Stimulated activated CD8-positive, alpha-beta memory T cell treated with anti-CD3 and anti-CD28 coated beads, Interleukin-15, amount 100 ng/mL, for 1 hour (primary cell): ENCODE measurements at places on chromosomes 13 and 19.

DNA sequence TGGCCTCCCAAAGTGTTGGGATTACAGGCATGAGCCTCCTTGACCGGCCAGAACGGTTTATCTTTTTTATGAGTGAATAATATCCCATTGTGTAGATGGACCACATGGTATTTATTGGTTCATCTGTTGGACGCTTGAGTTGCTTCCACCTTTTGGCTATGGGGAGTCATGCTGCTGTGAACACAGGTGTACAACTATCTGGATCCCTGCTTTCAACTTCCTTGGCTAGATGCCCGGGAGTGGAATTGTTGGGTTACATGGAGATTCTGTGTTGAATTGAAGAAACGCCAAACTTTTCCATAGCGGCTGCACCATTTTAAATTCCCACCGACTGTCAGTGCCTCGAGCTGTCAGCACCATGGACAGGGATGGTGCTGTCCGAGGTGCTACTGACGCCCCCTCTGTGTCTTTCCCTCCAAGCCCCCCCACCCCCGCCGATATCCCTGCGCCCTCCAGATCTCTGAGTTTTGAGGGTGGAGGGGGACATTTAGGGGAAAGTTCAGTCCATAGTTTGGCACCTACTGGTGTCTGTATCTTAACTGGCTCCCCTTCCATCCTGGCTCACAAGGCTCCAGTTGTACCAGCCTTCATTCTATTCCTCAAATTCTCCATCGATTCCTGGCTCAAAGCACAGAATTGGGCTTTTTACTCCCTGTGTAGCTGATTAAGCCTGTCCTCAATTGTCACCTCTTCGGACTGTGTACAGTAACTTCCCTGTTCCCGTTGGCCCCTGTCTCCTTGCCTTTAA lies 27.3 kb downstream of the PNPLA6 start:
- DNase-seq = no peak

- DNase-seq = no peak
Measured at GRCh38 chr13:109389456-109389855, 396.9 kb downstream of the IRS2 start.

GRCh38 chr13:48808683-48809082 lies 155.0 kb downstream of the CYSLTR2 start:
- DNase-seq = no peak

DNA sequence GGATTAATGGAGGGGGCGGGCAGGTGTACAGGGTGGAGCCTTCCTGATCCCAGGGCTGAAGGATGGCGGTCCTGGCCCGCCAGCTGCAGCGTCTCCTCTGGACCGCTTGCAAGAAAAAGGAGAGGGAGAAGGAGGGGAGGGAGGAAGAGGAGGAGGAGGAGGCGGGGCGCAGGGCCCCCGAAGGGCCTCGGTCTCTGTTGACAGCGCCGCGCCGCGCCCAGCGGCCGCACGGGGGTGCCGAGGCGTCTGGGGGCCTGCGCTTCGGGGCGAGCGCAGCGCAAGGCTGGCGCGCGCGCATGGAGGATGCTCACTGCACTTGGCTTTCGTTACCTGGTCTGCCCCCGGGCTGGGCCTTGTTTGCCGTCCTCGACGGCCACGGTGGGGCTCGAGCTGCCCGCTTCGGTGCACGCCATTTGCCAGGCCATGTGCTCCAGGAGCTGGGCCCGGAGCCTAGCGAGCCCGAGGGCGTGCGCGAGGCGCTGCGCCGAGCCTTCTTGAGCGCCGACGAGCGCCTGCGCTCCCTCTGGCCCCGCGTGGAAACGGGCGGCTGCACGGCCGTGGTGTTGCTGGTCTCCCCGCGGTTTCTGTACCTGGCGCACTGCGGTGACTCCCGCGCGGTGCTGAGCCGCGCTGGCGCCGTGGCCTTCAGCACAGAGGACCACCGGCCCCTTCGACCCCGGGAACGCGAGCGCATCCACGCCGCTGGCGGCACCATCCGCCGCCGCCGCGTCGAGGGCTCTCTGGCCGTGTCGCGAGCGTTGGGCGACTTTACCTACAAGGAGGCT lies at the start of gene PPM1N:
PPM1N (plus strand) TSS at position 33 of the 785 bp plus-strand sequence; CDS start at position 63, 30 bp downstream.
- DNase-seq = no peak

DNA sequence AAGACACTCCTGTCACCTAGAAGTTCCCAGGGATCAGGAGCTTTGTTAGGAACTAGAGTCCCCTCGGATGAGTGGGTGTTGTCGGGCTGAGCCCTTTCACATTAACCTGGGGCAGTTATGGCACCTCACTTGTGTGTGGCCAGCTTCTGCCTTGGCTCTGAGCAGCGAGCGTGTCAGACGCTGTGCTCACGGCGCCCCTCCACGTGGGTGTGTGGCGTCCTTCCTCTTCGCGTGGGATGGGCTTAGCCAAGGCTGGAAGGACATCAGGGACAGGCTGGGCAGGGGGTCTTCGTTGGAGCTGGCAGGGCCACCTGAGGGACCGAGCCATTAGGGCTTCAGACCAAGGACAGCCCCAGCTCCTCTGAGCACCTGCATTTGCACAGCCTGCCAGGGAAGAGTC lies 23.4 kb downstream of the DOT1L start:
- no peak for DNase-seq

DNA sequence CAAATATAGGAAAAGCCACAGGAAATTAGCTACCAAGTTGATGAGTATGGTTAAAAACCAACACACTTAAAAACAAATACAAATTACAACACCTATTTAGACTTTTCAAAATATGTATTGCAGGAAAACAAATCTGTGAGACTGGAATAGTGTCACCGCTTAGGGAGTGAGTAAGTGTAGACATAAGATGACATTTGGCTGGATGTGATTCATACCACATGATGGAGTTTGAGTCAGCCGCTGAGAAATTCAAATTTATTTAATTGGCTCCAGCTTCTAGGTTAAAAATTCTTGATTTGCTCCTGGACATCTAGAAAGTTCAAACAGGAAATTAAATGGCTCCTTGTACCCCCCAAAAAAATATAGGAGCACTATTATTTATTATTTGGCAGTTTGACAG lies 531.7 kb downstream of the SLITRK1 start:
- no peak for DNase-seq
